ENCODE measurements at places on chromosomes 16 and 17. TPM values are rescaled to one million over a fixed set of nuclear protein-coding genes. Genes with fewer than 3 reads are reported as not detected.

GRCh38 chr17:70230850-70231640 is 61.7 kb downstream of the KCNJ2 start:
- DNase-seq = no peak

DNA sequence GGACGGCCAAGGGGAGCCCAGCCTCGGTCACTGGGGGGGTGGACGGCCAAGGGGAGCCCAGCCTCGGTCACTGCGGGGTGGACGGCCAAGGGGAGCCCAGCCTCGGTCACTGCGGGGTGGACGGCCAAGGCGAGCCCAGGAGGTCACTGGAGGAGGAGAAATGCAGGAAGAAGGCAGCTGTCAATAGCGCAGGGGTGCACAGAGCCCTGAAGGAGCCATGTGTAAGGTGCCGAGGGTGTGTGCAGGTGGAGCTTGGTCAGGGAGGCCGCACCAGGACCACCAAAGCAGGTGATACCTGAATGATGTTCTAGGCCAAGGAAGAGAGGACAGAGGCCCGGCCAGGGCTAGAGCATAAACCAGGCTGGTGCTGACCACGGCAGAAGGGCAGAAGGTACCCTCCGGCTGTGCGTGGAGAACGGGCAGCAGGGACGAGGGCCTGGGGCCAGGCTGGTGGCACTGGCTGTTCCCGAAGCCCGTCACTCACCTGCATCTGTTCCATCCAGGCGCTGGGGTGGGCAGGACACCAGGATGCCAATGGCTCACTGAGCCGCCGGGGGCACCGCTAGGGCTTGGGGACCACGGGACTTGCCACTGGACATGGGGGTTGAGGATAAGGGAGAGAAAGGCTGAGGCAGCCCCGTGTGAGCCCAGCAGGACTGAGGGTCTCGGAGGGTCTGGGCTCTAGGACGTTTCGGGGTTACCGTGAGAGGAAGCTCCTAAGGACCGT is 5.9 kb upstream of the CCDC57 start:
- no peak for DNase-seq

- no peak for DNase-seq
These were observed 254.5 kb upstream of the CACNG5 start for GRCh38 chr17:66580184-66580955.

- DNase-seq = no peak
These were observed 24.3 kb downstream of the WSB1 start for GRCh38 chr17:27318228-27318627.

GRCh38 chr16:88857728-88858339 is 907 bp downstream of the TRAPPC2L start:
- peak; percentile 68 for DNase-seq

- DNase-seq = no peak
These were observed 8.0 kb downstream of the GCGR start for GRCh38 chr17:81811705-81812570.

GRCh38 chr16:4586291-4586690 is 28.4 kb downstream of the UBALD1 start:
- no peak for DNase-seq

CCL11 gene
- not detected for total RNA-seq

ASGR1 gene
- 0.92 TPM for total RNA-seq

CTRB2 gene
- not detected for total RNA-seq

Data from T-helper 17 cell (primary cell).